ENCODE measurements at places on chromosomes 2 and 18.
A peak's percentile ranks its signal among the peaks of the same experiment; 100 is the strongest.

GRCh38 chr2:171201271-171201670, 40.6 kb upstream of the TLK1 start:
- no peaks in the 10 kb centered on the region for H3K4me1 ChIP-seq
- H3K36me3 ChIP-seq, result no peaks in the 10 kb centered on the region
- H3K4me3 ChIP-seq, result no peak overlapping the region
- H3K27ac ChIP-seq, result no peak overlapping the region

DNA sequence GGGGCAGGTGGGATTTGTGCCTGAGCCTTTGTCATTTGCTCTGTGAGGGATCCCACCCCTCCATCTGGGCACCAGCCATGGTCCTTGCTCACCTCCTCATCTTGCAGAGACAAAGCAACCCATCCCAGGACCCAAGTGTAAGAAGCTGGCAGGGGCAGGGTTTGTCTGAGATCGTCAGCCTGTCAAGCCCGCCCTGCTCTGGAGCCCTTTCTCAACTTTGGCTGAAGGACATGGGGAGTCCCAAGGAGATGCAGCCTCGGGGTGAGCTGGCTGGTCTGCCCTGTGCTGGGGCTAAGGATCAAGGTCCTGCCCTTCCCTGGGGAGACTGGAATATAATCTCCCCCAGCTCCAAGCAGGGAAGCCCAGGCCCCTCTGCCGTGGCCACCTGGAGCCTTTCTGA, 86.0 kb downstream of the CAPN13 start:
- no peak overlapping the region for H3K4me3 ChIP-seq
- H3K36me3 ChIP-seq, result no peaks in the 10 kb centered on the region
- H3K27me3 ChIP-seq, result no peaks in the 10 kb centered on the region
- DNase-seq, result no peak
- no peak overlapping the region for H3K27ac ChIP-seq

DNA sequence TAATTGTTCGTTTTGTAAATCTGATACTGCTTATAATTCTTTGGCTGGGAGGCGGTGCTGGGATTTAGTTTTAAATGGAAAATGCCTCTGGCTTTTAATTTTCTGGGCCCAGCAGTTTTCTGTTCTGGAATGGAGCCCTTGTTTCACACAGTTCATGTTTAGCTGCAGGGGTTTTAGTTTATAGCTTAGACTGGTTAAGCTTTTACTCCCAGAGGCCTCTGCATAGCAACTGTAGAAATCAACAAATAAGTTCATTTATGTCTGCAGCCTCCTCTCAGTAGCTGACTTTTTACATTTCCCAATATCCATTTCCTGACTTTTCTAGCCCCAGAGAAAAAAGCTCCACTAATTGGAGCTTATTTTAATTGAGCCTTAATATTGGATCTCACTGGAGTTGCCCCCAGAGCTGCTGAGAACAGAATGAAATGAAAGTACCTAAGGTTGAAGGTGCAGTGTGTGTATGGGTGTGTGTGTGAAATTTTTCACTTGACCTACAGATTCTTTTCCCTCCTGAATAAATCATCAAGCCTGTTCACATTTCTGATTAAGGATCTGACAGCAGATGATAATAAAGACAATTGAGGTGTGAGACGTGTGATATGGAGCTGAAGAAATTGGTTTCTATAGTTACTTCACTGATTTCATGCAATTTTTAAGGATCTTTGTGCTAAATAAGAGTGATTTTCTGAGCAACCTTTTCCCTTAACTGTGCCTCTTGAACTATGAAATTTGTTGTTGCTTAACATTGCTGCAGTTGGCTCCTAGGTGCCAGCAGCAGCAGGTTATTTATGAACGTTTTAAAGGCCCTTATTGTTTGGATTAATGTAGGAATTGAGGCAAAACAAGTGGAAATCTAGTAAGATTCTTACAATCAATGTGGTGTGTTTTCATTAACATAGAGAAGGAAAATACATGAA, 109.6 kb downstream of the TAF4B start:
- no peak overlapping the region for H3K4me3 ChIP-seq
- H3K27ac ChIP-seq, result no peak overlapping the region
- H3K4me1 ChIP-seq, result no peaks in the 10 kb centered on the region
- H3K27me3 ChIP-seq, result no peaks in the 10 kb centered on the region

- no peak overlapping the region for H3K4me3 ChIP-seq
- no peak overlapping the region for H3K27ac ChIP-seq
- no peak for DNase-seq
Observed at GRCh38 chr18:46888965-46889364, 28.3 kb downstream of the PIAS2 start.

GRCh38 chr18:12890964-12891363, 6.9 kb upstream of the PTPN2 start:
- no peak overlapping the region for H3K27ac ChIP-seq
- H3K27me3 ChIP-seq, result no peaks in the 10 kb centered on the region
- no peak overlapping the region for H3K4me3 ChIP-seq

GRCh38 chr2:48946449-48947048, 191.0 kb upstream of the LHCGR start:
- H3K4me3 ChIP-seq, result no peak overlapping the region
- DNase-seq, result no peak
- H3K4me1 ChIP-seq, result no peaks in the 10 kb centered on the region
- H3K27ac ChIP-seq, result no peak overlapping the region

GRCh38 chr2:3435445-3435844, 56.0 kb downstream of the TRAPPC12 start:
- no peaks in the 10 kb centered on the region for H3K27me3 ChIP-seq
- no peak overlapping the region for H3K4me3 ChIP-seq
- H3K4me1 ChIP-seq, result no peaks in the 10 kb centered on the region
- no peak for DNase-seq
- H3K27ac ChIP-seq, result no peak overlapping the region
- H3K36me3 ChIP-seq, result no peaks in the 10 kb centered on the region

- H3K27me3 ChIP-seq, result no peaks in the 10 kb centered on the region
- H3K27ac ChIP-seq, result no peak within 1 kb of the TSS
- H3K4me3 ChIP-seq, result no peak within 1 kb of the TSS
- DNase-seq, result no peak
- no peaks in the 10 kb centered on the region for H3K36me3 ChIP-seq
Observed at GRCh38 chr2:11669454-11670291, at the start of gene NTSR2. Gene NTSR2, minus strand, starts transcription at chr2:11670195. Its CDS starts 66 bp downstream, at chr2:11670129.

DNA sequence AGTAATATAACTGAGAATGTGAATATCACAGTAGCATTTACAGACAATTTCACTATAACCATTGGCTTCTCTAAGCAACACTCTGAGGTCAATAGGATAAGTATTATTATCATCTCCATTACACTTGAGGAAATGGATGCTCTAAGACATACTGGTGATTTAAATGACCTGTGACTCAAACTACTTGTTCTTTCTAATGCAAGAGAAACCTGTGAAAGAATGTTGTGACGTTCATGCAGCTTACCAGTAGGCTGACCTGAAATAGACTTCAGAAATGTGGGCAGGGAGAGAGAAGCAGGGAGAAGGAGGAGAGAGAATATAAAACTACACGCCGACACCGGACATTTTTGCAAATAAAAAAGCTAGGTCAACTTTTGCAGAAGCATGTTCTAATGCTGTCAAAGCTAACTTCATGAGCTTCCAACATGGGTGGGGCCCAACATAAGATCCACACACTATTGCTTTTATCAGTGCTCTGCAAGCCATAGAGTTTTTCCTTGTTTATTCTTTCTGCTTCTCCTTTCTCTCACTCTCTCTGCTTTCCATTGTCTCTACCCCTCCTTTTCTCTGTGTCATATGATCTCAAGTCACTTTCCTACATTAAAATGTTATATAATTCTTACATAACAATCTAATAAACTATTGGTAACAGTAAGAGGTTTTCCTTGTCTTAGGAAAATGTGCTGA, 217.6 kb upstream of the FN1 start:
- no peak overlapping the region for H3K4me3 ChIP-seq
- H3K36me3 ChIP-seq, result no peaks in the 10 kb centered on the region
- no peak overlapping the region for H3K27ac ChIP-seq
- DNase-seq, result no peak
- H3K4me1 ChIP-seq, result no peaks in the 10 kb centered on the region

DNA sequence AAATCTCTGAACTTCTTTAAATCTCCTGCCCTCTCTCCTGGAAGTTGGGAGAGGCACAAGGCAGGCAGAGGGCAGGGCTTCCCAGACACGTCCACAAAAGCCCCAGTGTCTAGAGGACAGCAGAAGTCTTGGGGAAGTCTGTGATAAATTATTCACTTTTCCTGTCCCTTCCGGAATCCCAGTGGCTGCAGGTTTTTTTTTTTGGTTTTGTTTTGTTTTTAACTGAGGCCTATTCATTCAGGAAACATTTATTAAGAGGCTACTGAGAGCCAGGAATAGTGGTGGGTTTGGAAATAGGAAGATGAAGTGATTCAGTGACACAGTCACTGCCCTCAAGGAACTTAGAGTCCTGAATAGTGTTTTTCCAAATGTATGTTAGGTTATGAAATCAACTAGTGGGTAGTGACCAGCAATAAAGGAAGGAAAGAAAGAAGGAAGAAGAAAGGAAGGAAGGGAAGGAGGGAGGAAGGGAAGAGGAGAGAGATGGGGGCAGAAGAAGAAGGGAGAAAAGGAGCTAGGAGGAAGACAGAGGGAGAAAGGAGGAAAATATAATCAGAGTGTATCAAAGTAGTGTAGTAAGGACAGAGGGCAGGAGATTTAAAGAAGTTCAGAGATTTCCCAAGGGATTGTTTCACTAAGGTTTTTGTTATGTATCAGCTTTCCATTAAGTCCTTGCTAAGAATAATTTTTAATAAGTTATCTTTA, 98.9 kb upstream of the ZFP36L2 start:
- no peak overlapping the region for H3K4me3 ChIP-seq
- H3K27me3 ChIP-seq, result no peaks in the 10 kb centered on the region
- H3K27ac ChIP-seq, result peak overlapping the region; percentile 55
- no peaks in the 10 kb centered on the region for H3K4me1 ChIP-seq
- no peaks in the 10 kb centered on the region for H3K36me3 ChIP-seq

DNA sequence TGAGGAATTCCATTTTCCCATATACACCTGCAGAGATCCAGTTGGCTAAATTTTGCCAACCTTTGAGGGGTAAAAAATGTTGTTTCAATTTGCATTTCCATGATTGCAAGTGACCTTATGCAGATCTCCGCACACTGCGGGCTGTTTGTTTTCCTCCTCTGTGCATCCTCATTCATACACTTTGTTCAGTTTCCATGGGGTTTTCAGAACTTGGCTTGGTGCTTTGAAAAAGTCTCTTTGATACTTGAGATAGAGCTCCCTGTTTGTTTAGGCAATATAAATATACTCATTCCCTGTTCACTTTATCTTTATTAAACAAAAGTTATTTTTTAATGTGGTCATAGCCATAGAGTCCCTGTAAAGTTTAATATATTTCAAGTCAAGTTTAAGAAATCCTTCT, 353.1 kb downstream of the CMPK2 start:
- H3K4me3 ChIP-seq, result no peak overlapping the region
- H3K36me3 ChIP-seq, result no peaks in the 10 kb centered on the region
- H3K27me3 ChIP-seq, result no peaks in the 10 kb centered on the region

DNA sequence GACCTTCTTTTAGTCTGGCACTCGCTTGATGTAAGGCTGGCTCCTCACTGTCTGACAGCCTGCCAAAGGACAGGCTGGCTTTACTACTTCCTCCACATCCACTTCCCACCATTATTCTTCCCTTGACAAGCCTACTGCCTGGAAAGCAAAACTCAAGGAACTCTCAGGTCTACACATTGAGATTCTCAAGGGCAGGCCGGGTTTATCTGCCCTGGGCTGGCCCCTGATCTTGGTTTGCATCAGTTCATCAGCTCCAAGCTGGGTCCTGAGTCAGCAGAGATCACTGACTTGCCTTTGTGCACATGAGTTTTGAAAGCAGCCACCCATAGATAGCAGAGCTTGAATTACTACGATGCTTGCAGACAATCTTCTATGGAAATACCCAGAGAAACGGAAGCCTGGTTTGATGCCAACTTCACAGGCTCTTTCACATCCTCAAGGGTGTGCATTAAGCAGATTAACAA, 53.9 kb downstream of the KCTD18 start:
- H3K27ac ChIP-seq, result no peak overlapping the region
- H3K36me3 ChIP-seq, result peaks cover 20% of the 10 kb centered on the region
- no peaks in the 10 kb centered on the region for H3K4me1 ChIP-seq
- H3K27me3 ChIP-seq, result no peaks in the 10 kb centered on the region

GRCh38 chr18:2976218-2977132, 36.5 kb downstream of the LPIN2 start:
- H3K4me1 ChIP-seq, result peaks cover 6% of the 10 kb centered on the region
- no peaks in the 10 kb centered on the region for H3K27me3 ChIP-seq
- H3K36me3 ChIP-seq, result no peaks in the 10 kb centered on the region
- no peak for DNase-seq

GRCh38 chr2:196239622-196240587, 68.5 kb upstream of the STK17B start:
- no peak overlapping the region for H3K4me3 ChIP-seq
- H3K36me3 ChIP-seq, result no peaks in the 10 kb centered on the region
- DNase-seq, result no peak
- H3K27me3 ChIP-seq, result no peaks in the 10 kb centered on the region

- peak overlapping the region; percentile 75 for H3K27ac ChIP-seq
- H3K4me3 ChIP-seq, result no peak overlapping the region
- H3K36me3 ChIP-seq, result no peaks in the 10 kb centered on the region
- no peaks in the 10 kb centered on the region for H3K27me3 ChIP-seq
- peaks cover 6% of the 10 kb centered on the region for H3K4me1 ChIP-seq
Observed at GRCh38 chr2:30280596-30281434, 49.5 kb downstream of the LBH start.

DNA sequence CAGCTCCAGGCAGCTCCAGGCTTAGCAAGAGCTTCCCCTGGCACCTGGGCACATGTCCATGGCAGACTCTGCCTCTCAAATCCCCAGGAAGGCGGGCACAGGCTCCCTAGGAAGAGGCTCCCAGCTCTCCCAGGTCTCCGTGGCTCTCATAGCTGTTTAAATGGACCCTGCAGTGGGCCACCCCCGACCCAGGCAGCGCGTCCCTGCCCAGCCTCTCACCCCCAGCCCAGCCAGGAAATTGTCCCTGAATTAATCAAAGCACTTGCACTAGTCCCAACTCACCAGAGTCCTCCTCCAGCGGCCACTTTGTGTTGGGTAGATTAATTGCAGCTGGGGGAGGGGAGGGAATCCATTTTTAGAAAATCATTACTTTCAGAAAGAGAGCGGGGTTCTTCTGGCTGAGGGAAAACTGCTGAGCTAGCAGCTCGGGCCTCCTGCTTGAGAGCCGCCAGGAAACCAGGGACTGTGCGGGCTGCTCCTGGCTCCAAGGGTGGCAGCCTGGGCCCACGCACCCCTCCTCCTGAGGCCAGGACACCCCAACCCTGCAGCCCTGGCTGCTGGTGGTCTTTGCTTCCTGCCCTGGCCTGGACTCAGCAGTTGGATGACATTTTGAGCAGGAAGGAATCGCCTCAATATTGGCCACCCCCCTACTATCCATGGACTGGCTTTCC, 36.0 kb downstream of the SMAD7 start:
- no peaks in the 10 kb centered on the region for H3K4me1 ChIP-seq
- no peak overlapping the region for H3K27ac ChIP-seq
- DNase-seq, result no peak
- H3K27me3 ChIP-seq, result no peaks in the 10 kb centered on the region

- no peak overlapping the region for H3K27ac ChIP-seq
- H3K27me3 ChIP-seq, result no peaks in the 10 kb centered on the region
- DNase-seq, result no peak
- H3K36me3 ChIP-seq, result no peaks in the 10 kb centered on the region
- no peak overlapping the region for H3K4me3 ChIP-seq
- no peaks in the 10 kb centered on the region for H3K4me1 ChIP-seq
Observed at GRCh38 chr2:182165202-182165601, 179.5 kb downstream of the PPP1R1C start.

- H3K27me3 ChIP-seq, result no peaks in the 10 kb centered on the region
- no peaks in the 10 kb centered on the region for H3K4me1 ChIP-seq
- no peaks in the 10 kb centered on the region for H3K36me3 ChIP-seq
- H3K4me3 ChIP-seq, result no peak overlapping the region
- DNase-seq, result no peak
Observed at GRCh38 chr2:112812318-112813267, 24.0 kb downstream of the IL1B start.

GRCh38 chr2:102753563-102754159, 8.2 kb upstream of the TMEM182 start:
- H3K4me1 ChIP-seq, result no peaks in the 10 kb centered on the region
- no peak overlapping the region for H3K27ac ChIP-seq
